ENCODE measurements at places on chromosomes 3 and 15. TPM values are rescaled to one million over a fixed set of nuclear protein-coding genes. Genes with fewer than 3 reads are reported as not detected.

Gene CD80
- total RNA-seq, result 17.9 TPM

Gene RLBP1
- not detected for total RNA-seq

Gene GOLGA8N
- total RNA-seq, result 1.2 TPM

Gene FETUB
- not detected for total RNA-seq

Gene GP5
- 0.42 TPM for total RNA-seq

Gene TMEM158
- 0.11 TPM for total RNA-seq

Gene UQCC5
- 15.3 TPM for total RNA-seq

DNA sequence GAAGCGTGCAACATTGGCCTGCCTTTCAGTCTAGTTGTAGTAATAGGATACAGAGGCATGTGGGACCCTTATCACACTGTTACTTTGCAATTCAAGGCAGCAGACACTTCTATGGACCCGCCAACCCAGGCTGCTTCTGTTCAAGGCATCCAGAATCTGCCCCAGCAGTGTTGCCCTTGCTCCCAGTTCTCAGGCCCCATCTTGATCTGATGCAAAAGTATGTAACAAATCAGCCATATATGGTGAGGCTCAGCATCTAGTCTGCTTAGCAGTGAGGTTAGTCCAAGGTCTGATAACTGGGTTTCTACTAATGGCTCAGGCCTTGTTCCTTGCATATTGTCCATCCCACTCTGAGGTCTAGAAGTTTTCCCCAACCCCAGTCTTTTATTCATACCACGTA lies 17.9 kb downstream of the C2CD4B start:
- no peak overlapping the region for H3K4me3 ChIP-seq
- no peak for DNase-seq
- no peaks in the 10 kb centered on the region for H3K36me3 ChIP-seq
- no peaks in the 10 kb centered on the region for H3K4me1 ChIP-seq
- no peak overlapping the region for H3K27ac ChIP-seq

- H3K36me3 ChIP-seq, result no peaks in the 10 kb centered on the region
- H3K4me1 ChIP-seq, result no peaks in the 10 kb centered on the region
- H3K4me3 ChIP-seq, result no peak overlapping the region
- no peaks in the 10 kb centered on the region for H3K27me3 ChIP-seq
- DNase-seq, result no peak
Measured at GRCh38 chr3:180530276-180530675, 71.7 kb upstream of the TTC14 start.

DNA sequence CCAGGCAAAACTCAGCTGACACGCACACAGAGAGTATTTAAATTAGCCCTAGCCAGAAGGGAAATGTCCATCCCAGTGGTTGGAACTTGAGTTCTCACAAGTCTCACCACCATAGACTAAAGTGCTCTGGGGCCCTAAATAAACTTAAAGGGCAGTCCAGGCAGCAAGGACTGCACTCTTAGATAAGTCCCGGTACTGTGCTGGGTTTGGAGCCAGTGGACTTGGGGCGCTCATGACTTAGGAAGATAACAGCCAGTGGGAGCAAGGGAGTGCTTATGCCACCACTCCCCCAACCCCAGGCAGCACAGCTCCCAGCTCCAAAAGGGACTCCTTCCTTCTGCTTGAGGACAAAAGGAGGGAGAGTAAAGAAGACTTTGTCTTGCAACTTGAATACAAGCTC lies 319.5 kb upstream of the GPR149 start:
- DNase-seq, result no peak
- H3K4me3 ChIP-seq, result no peak overlapping the region
- H3K4me1 ChIP-seq, result no peaks in the 10 kb centered on the region

GRCh38 chr3:149170672-149171071 lies 41.2 kb downstream of the HPS3 start:
- peaks cover 15% of the 10 kb centered on the region for H3K36me3 ChIP-seq
- no peak overlapping the region for H3K27ac ChIP-seq
- DNase-seq, result no peak
- H3K4me1 ChIP-seq, result no peaks in the 10 kb centered on the region
- H3K4me3 ChIP-seq, result no peak overlapping the region

DNA sequence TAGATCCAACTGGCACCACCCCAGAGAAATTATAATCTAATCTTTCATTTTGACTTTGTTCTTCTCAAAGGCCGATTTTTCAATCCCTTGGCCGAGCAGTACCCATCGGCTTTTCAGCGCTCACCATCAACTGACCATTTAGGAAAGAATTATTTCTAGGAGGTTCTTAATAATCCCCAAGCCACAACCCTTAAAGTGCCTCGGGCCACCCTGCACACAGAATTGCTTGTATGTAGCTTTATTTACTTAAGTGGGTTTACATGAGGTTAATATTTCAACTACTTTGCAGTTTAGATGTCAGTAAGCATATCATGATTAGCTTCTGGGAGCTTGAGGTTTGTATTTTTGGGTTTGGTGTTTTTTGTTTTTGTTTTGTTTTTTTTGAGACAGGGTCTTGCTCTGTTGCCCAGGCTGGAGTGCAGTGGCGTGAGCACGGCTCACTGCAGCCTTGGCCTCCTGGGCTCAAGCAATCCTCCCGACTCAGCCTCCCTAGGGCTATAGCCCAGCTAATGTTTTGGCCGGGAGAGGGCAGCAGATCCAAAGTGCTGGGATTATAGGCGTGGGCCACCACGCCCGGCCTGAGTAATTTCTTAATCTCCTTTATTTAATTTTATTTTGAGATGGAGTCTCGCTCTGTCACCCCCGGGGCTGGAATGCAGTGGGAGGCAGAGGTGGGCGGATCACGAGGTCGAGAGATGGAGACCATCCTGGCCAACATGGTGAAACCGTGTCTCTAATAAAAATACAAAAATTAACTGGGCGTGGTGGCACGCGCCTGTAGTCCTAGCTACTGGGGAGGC lies 801 bp upstream of the CDAN1 start:
- peak overlapping the region; percentile 73 for H3K27ac ChIP-seq
- H3K4me3 ChIP-seq, result peak overlapping the region; percentile 79
- H3K36me3 ChIP-seq, result peaks cover 9% of the 10 kb centered on the region
- H3K4me1 ChIP-seq, result peaks cover 12% of the 10 kb centered on the region
- no peaks in the 10 kb centered on the region for H3K27me3 ChIP-seq

DNA sequence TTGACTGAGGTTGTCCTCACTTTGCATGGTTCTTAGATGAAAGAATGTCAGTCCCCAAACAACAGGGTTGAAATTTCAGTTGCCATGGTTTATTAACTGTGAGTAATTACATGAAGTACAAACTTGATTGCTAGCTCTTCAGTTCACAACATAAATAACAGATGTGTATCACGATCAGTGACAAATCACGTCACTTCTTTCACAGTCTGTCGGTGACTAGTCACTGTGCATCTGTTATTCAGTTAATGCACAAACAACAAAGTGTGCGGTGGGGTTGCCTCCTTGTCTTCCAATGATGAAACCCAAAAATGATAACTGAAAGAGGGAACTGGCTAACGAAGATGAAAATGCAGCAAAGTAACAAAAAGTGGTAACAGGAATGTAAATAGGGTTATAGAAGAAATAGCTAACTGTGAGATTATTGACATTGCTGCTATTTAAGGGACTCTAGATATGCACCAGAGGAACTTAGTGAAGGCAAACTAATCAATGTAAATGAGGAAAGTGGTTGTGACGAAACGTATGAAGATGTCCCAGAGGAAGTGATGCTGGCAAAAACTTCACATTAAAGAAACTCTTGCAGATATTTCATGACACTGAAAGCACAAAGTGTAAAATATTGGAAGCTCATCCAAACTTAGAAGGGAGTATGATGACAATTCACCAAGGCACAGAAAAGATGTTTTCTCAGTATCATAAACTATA lies 159.3 kb downstream of the WDR76 start:
- no peak overlapping the region for H3K4me3 ChIP-seq
- peaks cover 3% of the 10 kb centered on the region for H3K27me3 ChIP-seq

DNA sequence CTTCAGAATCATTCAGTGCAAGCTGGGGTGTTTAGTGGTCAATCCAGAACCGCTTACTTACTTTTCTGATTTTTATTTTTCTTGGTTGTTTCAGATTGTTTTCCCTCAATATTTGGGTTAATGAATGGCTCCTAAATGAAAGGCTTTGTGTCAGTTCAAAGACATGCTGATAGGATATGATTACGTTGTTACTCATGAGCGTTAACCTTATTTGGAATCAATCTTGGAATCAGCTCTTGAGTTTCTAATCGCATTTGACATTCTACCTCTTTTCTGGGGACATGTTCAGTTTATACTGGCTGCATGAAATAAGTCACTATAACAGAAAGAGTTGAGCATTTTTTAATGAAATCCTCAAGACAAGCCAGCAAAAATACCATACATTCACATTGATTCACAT lies 50.2 kb downstream of the ATP11B start:
- no peak overlapping the region for H3K27ac ChIP-seq
- no peak overlapping the region for H3K4me3 ChIP-seq
- H3K36me3 ChIP-seq, result peaks cover 28% of the 10 kb centered on the region
- no peaks in the 10 kb centered on the region for H3K4me1 ChIP-seq
- DNase-seq, result no peak

- H3K36me3 ChIP-seq, result no peaks in the 10 kb centered on the region
- H3K27ac ChIP-seq, result no peak overlapping the region
- H3K4me1 ChIP-seq, result no peaks in the 10 kb centered on the region
- DNase-seq, result no peak
Measured at GRCh38 chr15:57386976-57387375, 10.7 kb downstream of the CGNL1 start.

GRCh38 chr3:182308328-182308727 lies 485.0 kb upstream of the ATP11B start:
- no peaks in the 10 kb centered on the region for H3K4me1 ChIP-seq
- no peak overlapping the region for H3K27ac ChIP-seq
- no peak for DNase-seq

GRCh38 chr3:165442061-165442460 lies 245.9 kb upstream of the SLITRK3 start:
- DNase-seq, result no peak
- no peak overlapping the region for H3K27ac ChIP-seq
- no peaks in the 10 kb centered on the region for H3K4me1 ChIP-seq
- no peaks in the 10 kb centered on the region for H3K27me3 ChIP-seq

DNA sequence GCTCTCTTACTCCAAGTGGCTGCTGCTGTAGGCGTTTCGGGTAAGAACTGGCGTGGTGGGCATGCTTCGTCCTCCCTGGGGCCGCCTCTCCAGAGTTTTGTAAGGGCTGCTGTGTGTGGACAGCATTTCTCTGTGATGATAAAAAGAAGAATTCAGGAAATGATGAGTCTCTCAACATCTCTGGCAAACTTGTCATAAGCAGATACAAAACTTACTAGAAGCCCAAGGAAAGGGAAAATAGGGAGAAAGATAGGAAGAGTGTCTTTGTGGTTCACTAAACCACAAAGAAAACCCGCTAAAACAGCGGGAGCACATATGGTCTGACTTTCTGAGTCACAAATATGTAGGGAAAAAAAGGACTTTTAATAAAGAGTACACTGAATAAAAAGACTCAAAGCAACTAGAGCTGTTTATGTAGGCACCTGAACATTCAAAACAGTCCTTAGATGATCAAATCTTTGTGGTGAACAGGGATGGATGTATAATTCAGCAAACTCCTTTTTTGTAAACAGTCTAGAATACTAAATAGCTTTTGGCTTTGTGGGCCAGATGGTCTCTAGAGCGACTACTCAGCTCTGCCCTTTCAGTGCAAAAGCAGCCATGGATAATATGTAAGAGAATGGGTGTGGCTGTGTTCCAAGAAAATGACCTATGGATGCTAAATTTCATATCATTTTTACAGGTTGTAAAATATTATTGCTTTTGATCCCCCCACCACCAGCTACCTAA lies 60.4 kb upstream of the LMOD3 start:
- H3K27ac ChIP-seq, result no peak overlapping the region
- H3K4me3 ChIP-seq, result no peak overlapping the region
- no peaks in the 10 kb centered on the region for H3K27me3 ChIP-seq
- DNase-seq, result no peak

GRCh38 chr15:26665957-26666791 lies 106.7 kb downstream of the GABRB3 start:
- no peak for DNase-seq
- H3K4me3 ChIP-seq, result no peak overlapping the region
- H3K27me3 ChIP-seq, result no peaks in the 10 kb centered on the region
- H3K36me3 ChIP-seq, result no peaks in the 10 kb centered on the region

DNA sequence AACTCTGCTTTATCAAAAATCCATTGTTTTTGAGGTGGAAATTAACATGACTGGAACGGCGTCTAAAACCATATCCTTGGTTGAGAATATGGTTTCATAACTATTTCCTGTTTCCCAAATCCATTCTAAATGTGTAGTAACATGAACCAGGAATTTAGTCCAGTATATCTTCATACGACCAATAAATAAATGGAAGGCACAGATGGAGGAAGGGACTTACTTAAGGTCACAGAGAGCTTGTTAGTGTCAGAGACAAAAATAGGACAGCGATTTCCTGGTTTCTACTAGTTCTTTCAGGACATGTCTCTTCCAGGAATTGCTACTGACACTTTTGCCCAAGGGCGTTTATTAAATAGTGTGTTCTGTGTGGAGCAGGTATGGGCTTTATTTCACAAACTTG lies 41.2 kb downstream of the HES1 start:
- H3K27me3 ChIP-seq, result no peaks in the 10 kb centered on the region
- no peaks in the 10 kb centered on the region for H3K36me3 ChIP-seq
- DNase-seq, result no peak
- no peaks in the 10 kb centered on the region for H3K4me1 ChIP-seq
- no peak overlapping the region for H3K27ac ChIP-seq

GRCh38 chr3:46460051-46460450 lies 4.7 kb downstream of the LTF start:
- H3K4me1 ChIP-seq, result no peaks in the 10 kb centered on the region
- no peak overlapping the region for H3K27ac ChIP-seq
- no peaks in the 10 kb centered on the region for H3K36me3 ChIP-seq
- no peak for DNase-seq
- H3K4me3 ChIP-seq, result no peak overlapping the region

DNA sequence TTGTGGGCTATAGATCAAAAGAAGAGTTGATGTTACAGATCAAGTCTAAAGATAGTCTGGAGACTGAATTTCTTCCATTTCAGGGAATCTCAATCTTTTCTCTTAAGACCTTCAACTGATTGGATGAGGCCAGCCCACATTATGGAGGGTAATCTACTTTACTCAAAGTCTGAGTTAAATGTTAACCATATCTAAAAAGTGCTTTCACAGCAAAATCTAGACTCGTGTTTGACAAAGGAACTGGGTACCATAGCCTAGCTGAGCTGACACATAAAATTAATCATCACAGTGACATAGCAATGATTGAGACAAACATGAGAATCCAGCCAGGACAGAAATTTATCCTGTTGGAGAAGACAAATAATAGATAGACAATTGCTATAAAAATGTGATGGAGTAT lies 407.9 kb upstream of the GRM7 start:
- H3K27ac ChIP-seq, result no peak overlapping the region
- no peaks in the 10 kb centered on the region for H3K36me3 ChIP-seq
- H3K4me3 ChIP-seq, result no peak overlapping the region

DNA sequence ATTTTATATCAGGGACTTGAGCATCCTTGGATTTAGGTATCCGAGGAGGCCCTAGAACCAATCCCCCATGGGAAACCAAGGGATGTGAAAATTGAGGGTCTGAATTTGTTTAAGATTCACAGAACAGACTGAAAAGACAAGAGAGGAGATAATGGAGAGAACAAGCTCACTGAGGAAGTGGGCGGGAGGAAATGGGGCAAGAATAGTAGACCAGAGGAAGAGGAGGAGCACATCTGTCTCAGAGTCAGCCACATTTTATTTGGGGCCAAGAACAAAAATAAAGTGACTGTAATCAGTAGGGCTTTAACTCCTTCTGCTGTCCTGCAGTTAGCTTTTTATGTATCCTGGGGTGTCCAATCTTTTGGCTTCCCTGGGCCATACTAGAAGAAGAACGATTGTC lies 63.8 kb downstream of the BLM start:
- H3K36me3 ChIP-seq, result no peaks in the 10 kb centered on the region
- no peak overlapping the region for H3K27ac ChIP-seq
- H3K4me3 ChIP-seq, result no peak overlapping the region
- H3K4me1 ChIP-seq, result peaks cover 11% of the 10 kb centered on the region

- H3K4me1 ChIP-seq, result no peaks in the 10 kb centered on the region
- no peak for DNase-seq
- H3K27me3 ChIP-seq, result no peaks in the 10 kb centered on the region
- no peak overlapping the region for H3K27ac ChIP-seq
Measured at GRCh38 chr15:31159837-31160236, 58.3 kb upstream of the TRPM1 start.
